HT1080 (cell line): ENCODE measurements at places on chromosomes 1 and 21. TPM values are rescaled to one million over a fixed set of nuclear protein-coding genes. Genes with fewer than 3 reads are reported as not detected.

MORN1 gene
- 5.6 and 9.4 TPM in 2 replicates for total RNA-seq

LCE5A gene
- total RNA-seq = not detected in 2 replicates

SLC35F3 gene
- 7.3 and 8.1 TPM in 2 replicates for total RNA-seq

BSND gene
- not detected in 2 replicates for total RNA-seq

AIRE gene
- total RNA-seq = not detected in 2 replicates

PRAMEF12 gene
- not detected in 2 replicates for total RNA-seq

AVPR1B gene
- not detected in 2 replicates for total RNA-seq

ITLN2 gene
- not detected in 2 replicates for total RNA-seq

PRRX1 gene
- total RNA-seq = not detected in 2 replicates

PCP4L1 gene
- 0.10 and 0.27 TPM in 2 replicates for total RNA-seq

SNX7 gene
- total RNA-seq = 30.9 and 36.1 TPM in 2 replicates

LPAR3 gene
- total RNA-seq = 2.2 and 4.1 TPM in 2 replicates

OR10J1 gene
- total RNA-seq = not detected in 2 replicates

UQCRHL gene
- total RNA-seq = 12.4 and 31.0 TPM in 2 replicates

CAMSAP2 gene
- total RNA-seq = 17.0 and 17.8 TPM in 2 replicates

NUP210L gene
- 0.03 TPM in 1 of 2 replicates, not detected in the other for total RNA-seq

APOBEC4 gene
- total RNA-seq = not detected in 2 replicates

TINAGL1 gene
- 14.5 and 16.0 TPM in 2 replicates for total RNA-seq

GLIS1 gene
- 0.20 and 0.71 TPM in 2 replicates for total RNA-seq

KLHDC9 gene
- 0.51 and 1.0 TPM in 2 replicates for total RNA-seq

RNU1-1 gene
- under 0.01 TPM in 1 of 2 replicates, not detected in the other for total RNA-seq

OLFML2B gene
- 1.1 and 2.2 TPM in 2 replicates for total RNA-seq

ST6GALNAC5 gene
- 6.7 and 8.9 TPM in 2 replicates for total RNA-seq

S100A14 gene
- total RNA-seq = 0.88 TPM in 1 of 2 replicates, not detected in the other

CHI3L2 gene
- total RNA-seq = 1.0 and 1.5 TPM in 2 replicates
